ENCODE measurements at places on chromosomes 6 and 20.

- no peak for DNase-seq
These were observed 29.3 kb downstream of the GCM1 start for GRCh38 chr6:53119349-53119748.

DNA sequence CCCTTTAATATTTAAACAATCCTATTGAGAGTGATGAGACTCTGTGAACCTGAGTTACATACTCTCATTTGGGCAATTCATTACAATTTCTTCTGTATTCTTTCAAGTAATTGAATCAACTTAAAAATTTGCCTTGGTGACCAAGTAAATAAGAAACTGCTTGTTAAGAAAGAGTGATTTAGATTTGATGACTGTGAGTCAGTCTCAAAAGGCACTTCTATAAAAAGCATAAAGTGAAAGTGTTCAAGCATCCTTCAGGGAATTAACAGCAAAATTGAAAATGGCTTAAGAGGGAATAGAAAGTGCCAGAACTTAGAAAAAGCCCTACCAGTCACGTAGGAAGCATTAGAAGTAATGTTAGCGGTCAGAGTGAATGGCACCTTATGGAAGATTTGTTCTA lies 654.7 kb downstream of the EPM2A start:
- DNase-seq: no peak

DNA sequence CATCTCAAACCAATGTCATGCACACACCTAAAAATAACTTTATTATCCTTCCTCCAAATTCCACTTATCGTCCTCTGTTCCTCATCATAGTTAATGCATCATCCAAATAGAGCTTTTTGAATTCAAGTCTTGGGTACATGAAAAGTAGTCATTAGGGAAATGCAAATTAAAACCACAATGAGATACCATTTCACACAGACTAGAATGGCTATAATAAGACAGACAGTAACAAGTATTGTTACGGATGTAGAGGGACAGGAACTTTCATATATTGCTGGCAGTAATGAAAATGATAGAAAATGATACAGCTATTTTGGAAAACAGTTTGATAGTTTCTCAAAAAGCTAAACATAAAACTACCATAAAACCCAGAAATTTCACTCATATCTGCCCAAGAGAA lies 59.1 kb downstream of the FHL5 start:
- DNase-seq: no peak

- no peak for DNase-seq
These were observed 89.3 kb upstream of the BTN3A2 start for GRCh38 chr6:26275663-26276062.

GRCh38 chr6:95280686-95281273 lies 296.6 kb upstream of the MANEA start:
- DNase-seq: peak; percentile 8

DNA sequence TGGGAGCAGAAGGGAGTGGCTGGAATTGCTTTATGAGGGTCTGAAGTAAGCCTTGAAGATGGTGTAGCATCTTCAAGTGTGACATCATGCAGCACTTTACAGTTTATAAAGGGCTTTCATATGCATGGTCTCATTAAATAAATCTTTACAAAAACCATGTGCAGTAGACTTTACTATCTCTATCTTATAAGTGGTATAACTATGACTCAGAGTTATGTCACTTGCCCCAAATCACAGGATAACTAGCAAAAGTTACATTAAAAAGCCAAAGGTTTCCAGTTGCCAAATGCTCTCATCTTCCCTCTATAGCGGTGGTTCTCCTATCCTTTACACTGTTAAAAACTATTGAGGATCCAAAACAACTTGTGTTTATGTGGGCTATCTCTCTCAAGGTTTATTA lies 687.7 kb upstream of the MARCKS start:
- DNase-seq: no peak

- DNase-seq: no peak
These were observed 645.8 kb upstream of the ARID1B start for GRCh38 chr6:156131221-156131903.

- DNase-seq: no peak
These were observed 9.5 kb downstream of the ZSCAN31 start for GRCh38 chr6:28326371-28326948.

- no peak for DNase-seq
These were observed 7.2 kb upstream of the CHMP4B start for GRCh38 chr20:33803921-33804337.

GRCh38 chr20:23350904-23351838 lies 580 bp downstream of the NXT1 start:
- peak; percentile 25 for DNase-seq

- DNase-seq: no peak
These were observed 38.7 kb downstream of the IGF2R start for GRCh38 chr6:160007611-160008010.

GRCh38 chr6:48222241-48222640 lies 111.2 kb upstream of the PTCHD4 start:
- DNase-seq: no peak

- DNase-seq: no peak
These were observed 332.2 kb downstream of the KHDRBS2 start for GRCh38 chr6:61953851-61954250.

DNA sequence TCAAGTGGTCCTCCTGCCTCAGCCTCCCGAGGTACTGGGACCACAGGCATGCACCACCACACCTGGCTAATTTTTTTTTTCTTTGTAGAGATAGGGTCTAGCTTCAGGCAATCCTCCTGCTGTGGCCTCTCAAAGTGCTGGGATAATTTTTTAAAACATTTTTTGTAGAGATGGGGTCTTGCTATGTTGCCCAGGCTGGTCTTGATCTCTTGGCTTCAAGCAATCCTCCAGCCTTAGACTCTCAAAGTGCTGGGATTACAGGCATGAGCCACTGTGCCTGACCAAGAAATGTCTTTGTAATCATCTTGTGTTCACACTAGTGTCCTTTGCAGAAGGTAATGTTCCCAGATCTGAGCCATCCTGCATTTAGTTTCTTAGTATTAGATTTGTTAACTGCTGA lies 61.6 kb downstream of the RIPOR2 start:
- DNase-seq: no peak

DNA sequence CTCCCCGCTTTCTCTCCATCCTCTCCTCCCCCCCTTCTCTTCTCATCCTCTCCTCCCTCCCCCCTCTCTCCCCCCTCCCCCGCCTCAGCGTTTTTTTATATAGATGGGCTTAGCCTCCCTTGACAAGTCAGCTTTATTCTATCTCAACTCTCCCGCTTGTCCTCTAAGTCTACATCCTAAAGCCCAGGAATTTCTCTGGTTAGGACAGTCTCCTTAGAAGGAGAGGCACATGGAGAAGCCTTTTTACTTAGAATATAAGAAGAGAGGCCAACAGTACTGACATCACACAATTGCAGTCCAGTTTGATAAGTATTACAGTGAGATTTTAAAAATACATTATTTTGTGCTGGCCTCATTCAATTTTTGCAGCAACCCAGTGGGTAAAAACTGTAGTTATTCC lies 83.5 kb downstream of the LYRM2 start:
- DNase-seq: no peak

DNA sequence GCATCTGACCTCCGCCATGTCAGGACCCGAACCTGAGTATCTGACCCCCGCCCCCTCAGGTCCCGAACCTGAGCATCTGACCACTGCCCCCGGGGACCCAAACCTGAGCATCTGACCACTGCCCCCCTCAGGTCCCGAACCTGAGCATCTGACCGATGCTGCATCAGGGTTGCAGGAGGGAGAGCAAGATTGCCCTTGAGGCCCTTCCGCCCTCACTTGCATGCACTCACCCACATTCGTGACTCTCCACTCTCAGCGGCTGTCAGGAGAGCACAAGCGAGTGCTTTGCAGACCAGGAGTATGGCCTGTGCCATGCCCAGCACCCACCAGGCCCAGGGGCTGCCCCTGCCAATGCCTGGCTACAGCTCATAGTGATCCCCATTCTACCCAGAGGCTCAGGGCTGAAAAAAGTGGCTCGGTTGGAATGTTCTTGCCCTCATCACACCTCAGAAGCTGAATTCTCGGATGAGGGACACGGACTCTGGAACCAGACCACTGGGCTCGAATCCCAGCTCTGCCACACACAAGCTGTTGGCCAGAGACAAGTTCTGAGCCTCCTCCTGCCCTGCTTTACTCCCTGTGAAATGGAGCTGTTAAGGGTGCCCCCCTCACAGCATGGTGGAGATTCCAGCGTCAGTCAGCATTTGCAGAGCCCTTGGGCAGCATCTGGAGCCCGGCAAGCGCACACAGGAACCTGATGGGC lies 82.1 kb downstream of the DLL1 start:
- DNase-seq: no peak

GRCh38 chr6:144145541-144145940 lies 4.8 kb upstream of the STX11 start:
- no peak for DNase-seq

GRCh38 chr6:30441171-30441570 lies 48.1 kb upstream of the HLA-E start:
- no peak for DNase-seq

GRCh38 chr6:1381481-1382330 lies 7.7 kb upstream of the FOXF2 start:
- peak; percentile 76 for DNase-seq

DNA sequence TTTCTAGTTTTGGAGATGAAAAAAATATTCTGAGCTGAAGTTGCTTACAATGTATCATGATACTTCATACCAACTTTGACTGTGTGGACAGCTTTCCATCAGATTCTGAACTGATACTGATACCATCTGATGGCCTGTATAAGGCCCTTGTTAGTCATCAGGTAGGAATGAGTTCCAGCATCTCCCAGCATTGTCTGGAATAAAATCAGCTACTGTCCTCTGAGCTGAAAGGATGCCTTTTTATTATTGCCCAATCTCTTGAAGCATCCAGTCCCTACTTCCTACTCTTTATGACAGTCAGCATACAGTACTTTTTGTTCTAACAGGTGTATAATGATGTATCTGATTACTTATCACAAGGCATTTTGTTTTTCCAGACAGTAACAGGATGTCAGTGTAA lies 70.6 kb upstream of the EYA4 start:
- DNase-seq: no peak

DNA sequence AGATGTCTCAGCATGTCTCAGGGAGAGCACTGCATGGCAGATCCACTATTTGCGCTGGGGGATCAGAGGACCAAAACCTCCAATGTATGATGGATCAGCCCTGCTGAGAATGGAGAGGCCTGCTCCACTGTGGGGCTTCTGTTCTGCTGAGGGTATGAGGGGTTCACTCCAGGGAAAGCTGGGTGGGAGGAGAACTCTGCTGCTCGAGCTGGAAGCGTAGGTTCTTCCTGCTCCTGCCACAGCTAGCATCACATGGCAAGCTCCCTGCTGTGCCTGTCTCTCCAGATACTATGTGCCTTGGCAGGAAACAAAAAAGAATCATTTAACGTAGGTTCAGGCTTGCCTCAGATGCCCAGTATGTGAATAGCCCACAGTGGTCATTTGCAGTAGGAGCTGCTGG lies 105.8 kb downstream of the EPM2A start:
- no peak for DNase-seq

- no peak for DNase-seq
These were observed 21.9 kb downstream of the ATXN1 start for GRCh38 chr6:16739329-16739801.

DNA sequence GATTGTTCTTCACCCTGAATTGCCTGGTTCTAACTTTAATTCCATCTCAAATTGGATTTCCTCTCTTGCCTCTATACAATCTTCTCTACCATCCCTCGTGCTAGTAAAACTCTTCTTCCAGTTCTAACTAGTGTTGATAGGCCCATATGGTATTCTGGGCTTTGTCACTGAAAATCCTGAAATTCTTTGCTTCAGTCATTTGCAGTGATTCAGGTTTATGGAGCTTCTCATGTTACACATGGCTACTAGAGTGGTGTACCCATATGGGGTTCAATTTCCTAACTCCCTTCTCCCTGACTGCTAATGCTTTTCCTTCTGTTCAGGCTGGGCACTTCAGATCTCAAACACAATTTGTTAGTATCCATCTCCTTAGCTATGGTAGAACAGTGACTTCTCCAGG lies 956.6 kb downstream of the KIF16B start:
- no peak for DNase-seq

All from HEK293T (cell line).